A549 (cell line): ENCODE measurements at places on chromosomes 1 and 21. TPM values are rescaled to one million over a fixed set of nuclear protein-coding genes. Genes with fewer than 3 reads are reported as not detected.

Gene CENPF
- 53.0 to 56.0 TPM (median 53.5 TPM) in 3 replicates for polyA plus RNA-seq

DNA sequence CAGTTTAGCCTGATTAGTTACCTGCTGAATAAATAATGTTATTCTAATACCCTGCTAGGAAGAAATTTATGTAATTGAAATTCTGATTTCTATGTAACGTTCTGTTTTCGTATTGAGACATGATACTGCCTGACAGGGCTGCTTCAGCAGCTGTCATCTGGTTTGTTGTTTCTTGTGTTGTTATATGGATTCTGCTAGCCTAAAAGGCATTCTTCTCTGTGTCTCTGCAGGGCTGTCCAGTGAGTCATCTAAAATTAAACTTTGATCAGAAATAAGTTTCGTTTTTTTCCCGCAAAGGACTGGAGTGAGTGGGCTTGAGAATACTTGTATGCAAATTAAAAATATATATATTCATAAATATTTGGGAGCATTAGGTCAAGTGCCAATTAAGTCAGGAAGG, 93.0 kb downstream of the DYRK1A start:
- DNase-seq, result no peak

Gene CACNA1S
- polyA plus RNA-seq, result not detected in 3 replicates

DNA sequence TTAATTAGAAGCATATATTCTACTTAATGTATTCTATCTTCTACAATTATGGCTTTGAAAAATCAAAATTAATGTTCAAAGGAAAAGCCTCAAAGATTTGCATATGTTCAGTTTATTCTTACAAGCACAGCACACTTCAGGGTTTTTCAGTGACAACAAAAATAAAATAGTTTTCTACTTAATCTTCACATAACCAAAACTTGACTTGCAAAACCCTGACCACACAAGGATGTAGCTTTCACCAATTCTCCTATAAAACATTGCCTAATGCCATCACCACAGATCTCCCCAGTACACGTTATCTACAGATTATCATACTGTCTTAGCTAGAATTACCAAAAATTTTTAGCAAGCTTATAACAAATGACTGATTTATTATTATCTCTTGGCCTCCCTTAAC, 23.3 kb downstream of the LPAR3 start:
- no peak for DNase-seq
